Trophoblast cell (in vitro differentiated cells and primary cell): ENCODE measurements at places on chromosomes 1 and 21.
A peak's percentile ranks its signal among the peaks of the same experiment; 100 is the strongest.

GRCh38 chr1:90711696-90712095 is 5.4 kb downstream of the BARHL2 start:
- no peak for DNase-seq
- no peak overlapping the region for H3K27ac ChIP-seq

DNA sequence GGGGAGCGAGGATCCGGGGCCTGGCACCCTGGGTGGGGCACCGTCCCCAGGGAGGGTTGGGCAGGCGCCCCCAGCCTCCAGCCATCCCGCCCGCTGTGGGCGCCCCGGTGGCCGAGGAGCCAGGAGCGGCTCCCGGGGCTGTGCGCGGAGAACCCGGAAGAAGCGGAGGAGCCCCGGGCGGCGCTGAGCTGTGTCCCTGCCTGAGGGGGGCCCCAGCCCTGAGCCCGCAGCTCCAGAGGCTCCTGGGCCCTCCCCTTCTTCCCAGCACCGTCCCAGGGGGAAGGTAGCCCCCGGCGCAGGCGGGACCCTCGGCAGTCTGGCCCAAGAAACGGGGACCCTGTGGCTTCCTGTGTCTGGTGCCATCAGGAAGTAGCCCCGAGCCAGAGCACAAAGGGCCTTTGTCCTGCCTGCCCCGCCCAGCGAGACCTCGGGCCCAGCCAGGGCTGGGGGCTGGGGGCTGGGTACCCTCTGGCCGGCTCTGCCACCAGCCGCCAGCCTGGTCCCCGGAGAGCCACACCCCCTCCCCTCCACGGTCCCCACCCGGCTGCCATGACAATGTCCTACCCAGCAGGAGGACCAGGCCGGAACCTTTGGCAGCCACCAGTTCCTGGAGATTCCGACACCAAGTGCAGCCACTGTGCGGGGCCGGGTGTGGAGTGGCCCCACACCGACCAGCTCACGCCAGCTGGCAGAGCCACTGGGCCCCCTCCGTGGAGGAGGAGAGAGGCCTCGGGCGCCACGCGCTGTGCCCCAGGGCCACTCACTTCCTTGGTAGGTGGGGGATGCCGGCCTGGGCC is 15.6 kb upstream of the TTLL10 start:
- H3K27me3 ChIP-seq, result no peaks in the 10 kb centered on the region
- H3K4me3 ChIP-seq, result peak overlapping the region; percentile 6
- peaks cover 12% of the 10 kb centered on the region for H3K4me1 ChIP-seq
- DNase-seq, result peak; percentile 19

GRCh38 chr21:45051580-45052434 is 22.6 kb upstream of the ADARB1 start:
- no peaks in the 10 kb centered on the region for H3K27me3 ChIP-seq
- H3K27ac ChIP-seq, result no peak overlapping the region
- H3K4me1 ChIP-seq, result no peaks in the 10 kb centered on the region
- no peak for DNase-seq
- no peaks in the 10 kb centered on the region for H3K36me3 ChIP-seq

- H3K36me3 ChIP-seq, result no peaks in the 10 kb centered on the region
- no peaks in the 10 kb centered on the region for H3K27me3 ChIP-seq
- DNase-seq, result no peak
- peaks cover 6% of the 10 kb centered on the region for H3K4me1 ChIP-seq
Measured at GRCh38 chr1:43783096-43783670, 75.8 kb downstream of the ST3GAL3 start.

GRCh38 chr21:45109831-45110492 is 35.6 kb downstream of the ADARB1 start:
- no peak for DNase-seq
- no peaks in the 10 kb centered on the region for H3K27me3 ChIP-seq
- H3K36me3 ChIP-seq, result no peaks in the 10 kb centered on the region
- no peak overlapping the region for H3K27ac ChIP-seq
- no peak overlapping the region for H3K4me3 ChIP-seq
- H3K4me1 ChIP-seq, result no peaks in the 10 kb centered on the region

GRCh38 chr1:29832936-29833335 is 596.6 kb downstream of the PTPRU start:
- H3K36me3 ChIP-seq, result no peaks in the 10 kb centered on the region
- H3K27me3 ChIP-seq, result no peaks in the 10 kb centered on the region
- no peak for DNase-seq
- H3K27ac ChIP-seq, result no peak overlapping the region
- H3K4me1 ChIP-seq, result no peaks in the 10 kb centered on the region

- H3K4me1 ChIP-seq, result peaks cover 38% of the 10 kb centered on the region
- no peak for DNase-seq
- H3K36me3 ChIP-seq, result peaks cover 16% of the 10 kb centered on the region
- H3K4me3 ChIP-seq, result no peak overlapping the region
- no peaks in the 10 kb centered on the region for H3K27me3 ChIP-seq
Measured at GRCh38 chr1:45331436-45332345, 5.0 kb downstream of the HPDL start.

- no peak overlapping the region for H3K27ac ChIP-seq
- H3K4me3 ChIP-seq, result no peak overlapping the region
- DNase-seq, result no peak
- H3K4me1 ChIP-seq, result no peaks in the 10 kb centered on the region
Measured at GRCh38 chr1:119188926-119189325, 48.5 kb upstream of the WARS2 start.

GRCh38 chr1:161502641-161503393 is 2.4 kb upstream of the FCGR2A start:
- no peaks in the 10 kb centered on the region for H3K36me3 ChIP-seq
- peaks cover 5% of the 10 kb centered on the region for H3K4me1 ChIP-seq
- H3K4me3 ChIP-seq, result no peak overlapping the region
- no peak overlapping the region for H3K27ac ChIP-seq
- DNase-seq, result no peak
